CD4-positive, alpha-beta T cell treated with Interleukin-1 beta for 1 hour (primary cell): ENCODE measurements at places on chromosomes 4 and X.

DNA sequence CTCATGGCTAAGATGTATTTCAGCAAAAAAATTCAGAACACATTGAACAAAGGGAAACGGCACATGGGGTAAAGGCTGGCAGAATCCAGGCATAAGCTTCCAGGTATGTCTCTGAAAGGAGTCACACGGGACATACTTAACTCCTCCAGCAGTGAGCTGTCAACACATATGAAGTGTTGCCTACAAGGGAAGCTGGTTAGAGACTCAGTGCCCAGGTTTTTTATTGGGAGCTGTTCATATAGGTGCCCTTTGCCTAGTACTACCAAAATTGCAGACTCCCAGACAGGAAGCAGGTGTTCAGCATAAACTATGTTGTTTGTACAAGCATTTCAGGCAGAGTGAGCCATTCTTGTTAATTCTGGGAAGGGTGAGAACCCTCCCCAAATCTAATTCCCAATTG, 77.4 kb upstream of the PUDP start:
- DNase-seq = no peak

DNA sequence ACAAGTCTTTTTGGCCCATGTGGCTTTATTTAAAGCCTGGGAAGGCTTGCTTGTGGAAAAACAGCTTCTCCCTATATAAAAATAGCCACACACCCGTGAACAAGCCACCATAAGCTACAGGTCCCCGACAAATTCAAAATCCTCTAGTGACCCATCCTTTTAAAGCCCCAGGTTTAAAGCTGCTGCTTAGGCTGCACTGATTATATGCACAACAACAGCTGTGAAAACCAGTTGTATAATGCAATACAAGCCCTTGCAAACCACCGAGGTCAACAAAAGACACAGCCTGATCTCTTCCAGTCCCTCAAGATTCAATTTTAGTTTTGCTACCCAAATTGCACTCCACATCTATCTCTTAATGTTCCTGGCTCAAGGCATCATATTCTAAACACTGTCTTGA, 186.0 kb upstream of the WDFY3 start:
- no peak for DNase-seq

GRCh38 chr4:165328101-165328425, 594 bp downstream of the MSMO1 start:
- no peak for DNase-seq

DNA sequence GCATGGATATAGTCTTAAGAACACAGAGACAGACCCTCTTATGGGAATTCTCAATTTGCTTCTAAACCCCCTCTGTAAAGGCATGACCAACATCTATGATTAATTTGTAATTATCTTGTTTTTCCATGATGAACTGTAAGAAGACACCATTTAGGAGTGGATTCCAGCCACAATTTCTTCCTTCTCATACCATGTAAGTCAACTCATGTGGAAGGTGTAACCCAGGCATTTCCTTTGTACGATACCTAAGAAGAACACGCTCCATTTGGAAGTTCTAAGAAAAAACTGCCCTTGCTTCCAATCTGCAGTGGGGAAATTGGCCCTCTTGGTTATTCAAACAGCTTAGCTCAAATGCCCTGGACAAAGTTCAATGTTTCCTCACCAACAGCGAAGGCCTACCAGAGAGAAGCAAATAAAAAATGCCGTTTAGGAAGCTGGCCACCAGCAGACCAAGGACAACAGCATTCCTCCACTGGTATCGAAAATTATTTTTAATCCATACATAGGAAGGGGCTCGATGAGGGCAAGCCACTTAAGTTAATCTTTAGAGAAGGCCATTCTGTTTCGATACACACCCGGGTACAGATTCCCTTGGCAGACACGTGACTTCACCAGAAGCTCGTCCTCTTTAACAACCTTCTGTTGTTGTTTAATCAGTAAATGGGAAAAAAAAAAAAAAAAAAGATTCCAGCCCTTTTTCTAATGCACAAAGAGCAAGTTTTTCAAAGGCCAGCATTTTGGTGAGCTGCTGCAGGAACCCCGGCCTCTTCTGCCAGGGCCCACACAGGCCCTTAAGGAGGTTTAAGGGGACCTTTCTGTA, 2.6 kb downstream of the DHRSX start:
- no peak for DNase-seq

GRCh38 chrX:10009741-10010140, 42.6 kb downstream of the CLDN34 start:
- no peak for DNase-seq

DNA sequence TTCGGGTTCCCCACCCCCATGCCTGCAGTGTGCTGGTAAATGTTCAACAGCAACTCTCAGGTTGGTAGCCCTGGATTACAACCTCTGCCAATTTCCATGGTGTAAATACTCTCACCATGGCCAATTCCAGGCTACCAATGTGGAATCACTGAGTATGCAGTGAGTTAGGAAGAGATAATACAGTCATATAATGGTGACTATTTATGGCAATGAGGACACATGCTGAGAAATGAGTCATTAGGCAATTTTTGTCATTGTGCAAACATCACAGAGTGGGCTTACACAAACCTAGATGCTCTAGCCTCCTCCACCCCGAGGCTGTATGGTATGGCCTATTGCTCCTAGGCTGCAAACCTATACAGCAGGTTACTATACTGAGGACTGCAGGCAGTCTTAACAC, 4.6 kb upstream of the CLDN24 start:
- DNase-seq = no peak

GRCh38 chrX:11557120-11557519, 108.6 kb downstream of the ARHGAP6 start:
- DNase-seq = no peak

- DNase-seq = no peak
These were observed 444.7 kb downstream of the IQCM start for GRCh38 chr4:149370785-149371420.

DNA sequence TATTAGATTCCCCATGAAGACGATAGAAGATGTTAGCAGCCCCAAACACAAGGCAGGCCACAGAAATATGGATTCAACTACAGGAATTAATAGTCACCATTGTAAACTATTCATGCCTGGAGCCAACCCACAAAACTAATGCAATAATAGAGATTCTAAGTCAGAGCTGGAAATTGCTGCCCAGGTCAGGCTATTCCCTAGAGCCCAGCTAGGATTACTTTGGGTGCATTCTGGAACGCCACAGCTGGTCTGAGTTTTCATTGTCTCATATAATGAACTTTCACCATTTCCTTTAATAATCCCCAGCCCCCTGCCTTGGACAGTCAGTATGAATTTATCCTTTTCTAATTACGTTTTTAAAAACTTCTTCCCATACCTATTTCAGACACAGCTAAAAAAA, 252.6 kb downstream of the PAPSS1 start:
- no peak for DNase-seq

DNA sequence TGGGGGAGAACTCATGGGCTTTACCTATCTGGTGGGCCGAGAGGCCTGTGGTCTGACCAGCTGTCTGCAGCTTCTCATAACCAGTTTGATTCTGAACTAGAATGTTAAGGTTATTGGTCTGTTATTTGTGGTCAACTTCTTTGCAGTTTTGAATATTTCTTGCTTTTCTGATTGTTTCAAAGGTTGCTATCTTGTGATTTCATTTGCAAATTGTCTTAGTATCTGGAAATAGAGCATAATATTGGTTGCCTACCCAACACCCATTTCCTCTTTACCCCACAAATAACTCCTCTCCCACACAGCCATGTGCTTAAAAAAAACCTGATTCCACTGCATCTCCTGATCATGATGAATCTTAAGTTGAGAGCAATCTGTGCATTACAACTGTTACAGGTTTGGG, 39.1 kb upstream of the BMP2K start:
- no peak for DNase-seq

DNA sequence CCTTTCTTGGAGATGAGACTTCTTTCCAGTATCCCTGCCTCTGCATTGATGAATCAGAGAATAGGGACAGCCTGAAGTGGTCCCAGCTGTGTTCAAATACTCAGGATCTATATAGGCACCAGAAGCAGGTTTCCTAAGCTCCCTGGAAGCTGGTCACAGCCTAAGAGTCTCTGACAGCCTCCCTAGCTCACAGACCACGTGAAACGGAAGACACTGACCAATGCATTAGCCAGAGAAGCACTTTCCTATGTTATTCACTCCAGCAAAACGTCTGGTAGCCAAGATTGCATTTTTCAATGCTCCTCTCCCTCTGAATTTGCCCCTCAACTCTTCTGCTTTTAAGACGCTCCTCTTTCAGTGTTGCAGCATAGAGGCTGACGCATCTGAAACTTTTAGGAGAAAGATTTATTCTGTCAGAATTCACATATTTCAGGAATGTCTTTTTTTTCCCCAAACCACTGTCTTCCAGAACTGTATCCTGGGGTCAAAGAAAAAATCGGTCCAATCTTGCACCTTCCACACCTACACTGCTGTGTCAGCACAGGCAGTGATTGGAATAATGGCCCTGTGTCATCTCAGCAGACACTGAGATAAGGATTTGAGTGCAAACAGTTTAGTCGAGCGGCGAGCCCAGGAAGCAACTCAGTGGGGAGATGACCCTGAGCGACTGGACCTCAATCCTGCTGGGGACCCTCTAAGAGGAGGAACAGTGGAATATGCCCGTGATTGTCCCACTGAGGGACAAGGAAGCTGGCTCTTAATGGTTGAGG, 109.4 kb downstream of the SMIM20 start:
- no peak for DNase-seq

- DNase-seq = no peak
These were observed 26.5 kb downstream of the SCARB2 start for GRCh38 chr4:76187152-76187551.

GRCh38 chr4:74964311-74964710, 31.4 kb downstream of the PARM1 start:
- no peak for DNase-seq

- no peak for DNase-seq
These were observed 74.1 kb downstream of the LDB2 start for GRCh38 chr4:16824278-16824806.

DNA sequence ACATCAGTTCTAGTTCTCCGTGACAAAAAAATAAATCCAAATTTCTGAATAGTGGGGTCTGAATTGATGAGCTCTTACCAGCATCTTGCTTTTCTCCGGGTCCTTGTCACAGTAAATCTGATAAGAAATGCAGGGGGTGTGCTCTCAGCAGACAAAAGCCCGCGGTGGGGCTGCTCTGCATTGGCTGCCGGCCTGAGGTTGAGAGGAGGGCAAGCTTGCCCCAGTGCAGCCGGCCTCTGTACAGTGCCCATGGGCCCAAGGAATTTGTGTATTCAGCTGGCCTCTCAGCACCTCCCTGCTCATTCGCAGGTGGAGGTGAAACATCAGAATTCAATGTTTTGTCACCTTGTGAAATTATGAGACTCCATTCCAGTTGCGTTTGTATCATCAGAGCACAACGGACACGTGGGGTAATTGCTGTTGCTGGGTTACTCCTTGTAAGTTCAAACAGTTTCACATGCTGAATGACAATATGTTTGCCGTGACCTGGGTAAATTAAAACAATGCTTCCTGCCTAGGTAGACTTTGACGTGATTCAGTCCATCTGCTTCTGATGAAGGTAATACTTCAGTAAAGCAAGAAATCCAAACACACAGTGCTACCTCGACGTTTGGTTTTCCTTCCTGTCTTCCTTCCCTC, 596.4 kb downstream of the MID1IP1 start:
- DNase-seq = no peak

DNA sequence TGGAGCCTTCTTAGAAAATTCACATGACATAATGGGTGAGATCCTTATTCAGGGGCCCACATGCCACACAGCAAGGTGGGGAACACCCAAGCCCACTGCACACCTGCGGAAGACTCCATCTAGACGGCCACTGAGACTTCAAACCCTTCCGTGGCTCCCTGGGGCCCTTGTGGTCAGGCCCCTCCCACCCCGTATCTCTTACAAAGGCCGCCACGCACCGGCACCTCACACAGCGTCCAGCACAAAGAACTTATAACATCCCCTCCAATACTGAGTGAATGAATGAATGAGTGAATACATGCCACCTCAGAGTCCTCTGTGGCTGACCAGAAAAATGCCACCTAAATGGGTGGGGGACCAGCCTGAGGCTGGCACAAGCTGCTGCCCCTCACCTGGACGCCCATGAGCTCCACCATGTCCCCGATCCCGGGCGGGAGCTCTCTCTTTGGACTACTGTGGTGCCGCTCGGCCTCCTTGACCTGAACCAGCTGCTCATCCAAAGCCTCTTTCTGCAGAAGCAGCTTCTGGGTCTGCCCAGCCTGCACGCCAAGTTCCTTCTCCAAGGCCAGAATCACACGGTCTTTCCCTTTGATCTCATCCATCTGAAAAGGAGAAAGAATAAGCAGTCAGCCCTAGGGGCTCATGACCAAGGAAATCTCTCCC, 66.9 kb upstream of the C4orf50 start:
- no peak for DNase-seq

GRCh38 chr4:58961925-58962324, 1851.7 kb upstream of the IGFBP7 start:
- DNase-seq = no peak

DNA sequence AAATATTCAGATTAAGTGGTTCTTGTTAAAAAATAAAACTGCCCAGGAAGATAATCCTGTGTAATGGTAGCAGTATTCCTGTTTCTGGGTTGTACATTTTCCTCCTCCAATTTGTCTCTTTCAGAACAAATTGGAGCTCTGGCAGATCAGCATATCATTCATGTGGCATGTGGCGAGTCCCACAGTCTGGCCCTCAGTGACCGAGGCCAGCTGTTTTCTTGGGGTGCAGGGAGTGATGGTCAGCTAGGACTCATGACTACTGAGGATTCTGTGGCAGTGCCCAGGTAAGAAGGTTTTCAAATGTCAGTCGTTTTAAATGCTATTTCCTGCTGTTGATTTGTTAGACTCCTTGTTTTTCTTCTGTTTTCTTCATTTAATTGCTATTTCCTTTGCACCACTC, 47.9 kb downstream of the NAP1L5 start:
- DNase-seq = no peak

DNA sequence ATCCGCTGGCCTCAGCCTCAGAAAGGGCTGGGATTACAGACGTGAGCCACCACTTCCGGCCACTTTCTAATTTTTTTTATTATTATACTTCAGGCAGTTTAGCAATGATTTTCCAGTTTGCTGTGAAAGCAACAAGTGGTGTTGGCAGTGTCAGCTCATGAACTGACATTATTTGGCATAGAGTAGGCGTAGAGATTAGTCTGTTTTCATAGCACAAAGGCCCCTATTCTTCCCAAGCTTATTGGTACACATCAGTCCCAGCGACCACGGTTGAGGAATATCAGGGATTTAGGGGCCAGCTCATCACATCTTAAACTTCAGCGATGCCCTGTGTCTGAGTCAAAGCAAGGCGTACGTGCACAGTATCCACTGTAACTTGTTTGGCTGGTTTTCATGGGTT, 53.0 kb upstream of the RASSF6 start:
- no peak for DNase-seq

DNA sequence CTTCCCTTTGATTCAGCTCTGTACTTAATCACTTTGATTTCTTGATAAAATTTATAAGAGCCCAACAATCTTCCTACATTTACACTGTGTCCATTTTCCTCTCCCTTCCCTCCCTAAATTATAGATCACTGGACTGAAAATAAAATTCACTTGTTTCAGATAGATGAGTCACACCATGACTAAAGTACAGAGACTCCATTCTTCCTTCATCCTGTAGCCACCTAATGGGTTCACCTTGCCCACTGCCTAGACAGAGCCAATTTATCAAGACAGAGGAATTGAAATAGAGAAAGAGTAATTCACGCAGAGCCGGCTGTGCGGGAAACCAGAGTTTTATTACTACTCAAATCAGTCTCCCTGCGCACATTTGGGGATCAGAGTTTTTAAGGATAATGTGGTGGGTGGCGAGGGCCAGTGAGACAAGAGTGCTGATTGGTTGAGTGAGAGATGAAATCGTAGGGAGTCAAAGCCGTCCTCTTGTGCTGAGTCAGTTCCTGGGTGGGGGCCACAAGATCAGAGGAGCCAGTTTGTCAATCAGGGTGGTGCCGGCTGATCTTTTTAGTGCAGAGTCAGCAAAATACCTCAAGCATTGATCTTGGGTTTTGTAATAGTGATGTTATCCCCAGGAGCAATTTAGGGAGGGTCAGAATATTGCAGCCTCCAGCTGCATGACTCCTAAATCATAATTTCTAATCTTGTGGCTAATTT, 71.3 kb upstream of the MED14 start:
- DNase-seq = no peak
